Thyroid gland (tissue), 4 donors: ENCODE measurements at places on chromosomes 7 and 10. TPM values are rescaled to one million over a fixed set of nuclear protein-coding genes. Genes with fewer than 3 reads are reported as not detected.

The FAM149B1 gene
- 21.0 TPM for total RNA-seq

The HIP1 gene
- 39.6 TPM for total RNA-seq

DNA sequence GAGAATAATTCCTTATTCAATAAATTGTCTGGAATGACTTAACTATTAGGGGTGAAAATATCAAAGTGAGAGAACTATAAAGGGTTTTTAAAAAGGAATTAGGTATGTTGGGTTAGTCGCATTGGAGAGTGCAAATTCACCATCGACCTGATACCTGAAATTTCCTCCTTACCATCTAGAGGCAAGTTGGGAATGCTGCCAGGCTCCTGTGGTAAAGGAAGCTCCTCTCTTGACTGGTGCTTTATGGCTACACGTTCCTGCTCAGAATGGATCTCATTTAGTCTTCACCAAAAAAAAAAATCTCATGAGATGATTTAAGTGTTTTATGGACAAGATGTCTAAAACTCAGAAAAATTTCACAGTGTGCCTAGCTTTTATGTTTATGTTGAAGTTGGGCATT, 129.8 kb downstream of the EGFR start:
- no peak for DNase-seq

- no peak for DNase-seq
Measured at GRCh38 chr7:80679921-80680907, 41.8 kb downstream of the CD36 start.

DNA sequence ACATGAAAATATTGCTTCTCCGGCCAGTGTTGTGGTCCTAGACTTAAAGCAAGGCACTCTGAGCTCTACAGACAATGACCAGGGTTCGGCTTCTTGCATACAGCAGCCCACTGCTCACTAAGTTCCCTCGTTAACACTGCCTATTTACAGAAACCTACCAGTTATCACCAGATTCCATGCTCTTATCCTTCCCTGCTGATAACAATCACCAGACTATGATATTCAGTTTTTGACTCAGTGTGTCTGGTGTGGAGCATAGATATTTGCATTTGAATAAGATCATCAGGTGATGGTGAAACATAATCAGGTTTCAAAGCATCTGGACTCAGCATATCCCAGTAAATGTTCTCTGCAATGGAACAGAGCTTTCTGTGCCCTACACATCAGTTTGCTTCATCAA, 182.3 kb downstream of the SNX13 start:
- no peak for DNase-seq

GRCh38 chr10:89301232-89301631, 614 bp upstream of the IFIT2 start:
- no peak for DNase-seq
